ENCODE measurements at places on chromosomes 5 and 9.

DNA sequence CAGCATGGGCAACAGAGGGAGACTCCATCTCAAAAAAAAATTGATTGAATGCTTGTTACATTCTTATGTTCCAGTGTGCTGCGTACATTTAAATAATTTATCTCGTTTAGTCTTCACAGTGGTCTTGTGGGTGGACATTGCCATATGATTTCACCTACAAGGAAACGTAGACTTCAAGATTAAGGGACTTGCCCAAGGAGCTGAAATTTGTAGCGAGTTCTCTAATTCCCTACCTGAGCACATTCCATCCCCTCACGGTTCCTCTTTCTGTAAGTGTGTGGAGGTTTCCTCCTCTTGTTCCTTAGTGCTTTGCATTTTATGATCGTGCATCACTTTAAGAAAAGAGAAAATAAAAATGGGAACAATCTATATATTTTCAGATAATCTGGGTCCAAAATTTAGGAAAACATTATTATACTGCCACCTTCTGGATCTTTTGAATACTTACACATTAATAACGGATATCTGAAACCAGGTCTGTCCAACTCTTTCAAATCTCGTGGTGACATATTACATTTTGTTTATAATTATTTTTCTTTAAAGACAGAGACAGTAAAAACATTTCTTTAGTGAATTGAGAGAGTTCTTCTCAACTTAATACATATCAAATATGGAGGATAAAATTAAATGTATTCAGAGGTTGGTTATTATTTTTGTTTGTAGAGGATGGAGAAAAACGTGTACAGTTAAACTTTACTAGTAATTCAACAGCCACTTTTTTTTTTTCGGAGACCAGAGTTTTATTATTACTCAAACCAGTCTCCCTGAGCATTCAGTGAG, 29.9 kb upstream of the C7 start:
- no peak for DNase-seq

GRCh38 chr5:92836855-92837755, 743.9 kb downstream of the NR2F1-AS1 start:
- no peak for DNase-seq

DNA sequence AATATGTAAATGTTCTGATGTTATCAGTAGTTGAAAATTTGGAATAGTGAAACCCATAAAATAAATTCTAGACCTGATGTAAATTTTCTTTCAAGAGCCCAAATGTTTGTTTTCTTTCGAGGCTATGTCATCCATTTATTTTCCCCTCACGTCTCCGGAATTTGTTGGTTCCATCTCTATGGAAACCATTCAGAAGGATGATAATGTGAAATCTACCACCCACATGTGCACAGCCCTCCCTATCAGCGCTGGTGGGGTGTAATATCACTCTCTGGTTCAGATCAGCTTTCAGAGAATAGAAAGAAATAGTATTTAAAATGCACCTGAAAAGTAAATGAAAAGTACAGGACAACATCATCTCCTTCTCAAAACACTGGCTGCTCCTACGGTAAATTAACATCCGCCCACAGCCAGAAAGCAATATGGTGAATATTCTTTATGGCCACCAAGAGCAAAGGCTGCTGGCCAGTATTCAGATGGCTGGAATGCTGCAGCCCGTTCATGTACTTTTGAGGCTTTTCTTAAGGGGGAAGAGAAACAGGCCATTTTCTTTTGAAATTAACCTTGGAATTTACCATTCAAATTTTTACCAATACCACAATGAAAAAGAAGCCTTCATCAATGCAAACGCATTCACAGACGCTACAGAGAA, 28.5 kb downstream of the GLDC start:
- no peak for DNase-seq

- DNase-seq = no peak
Observed at GRCh38 chr9:78939311-78940065, 632.3 kb upstream of the TLE4 start.

- no peak for DNase-seq
Observed at GRCh38 chr5:15796557-15796956, 296.6 kb downstream of the FBXL7 start.

All from ELF-1 (cell line).